NCI-H526 (cell line): ENCODE measurements at places on chromosomes 7 and 10.

DNA sequence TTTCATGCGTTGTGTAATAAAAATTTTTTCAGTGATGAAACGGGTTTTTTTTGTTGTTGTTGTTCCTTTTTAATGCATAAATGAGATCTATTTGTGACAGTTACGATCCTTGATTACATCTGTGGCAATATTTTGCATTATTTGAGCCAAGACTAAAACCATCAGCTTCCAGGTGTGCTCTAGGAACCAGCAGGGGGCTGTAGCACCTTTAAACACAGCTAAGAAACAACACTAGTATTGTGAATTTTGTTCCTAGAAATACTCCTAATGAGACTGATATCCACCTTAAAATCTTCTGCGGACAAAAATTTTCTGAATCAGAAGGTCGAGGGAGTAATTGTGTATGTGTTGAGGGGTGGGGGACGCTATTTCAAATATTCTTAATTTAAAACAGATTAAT, 52.6 kb downstream of the FGFBP3 start:
- peak; percentile 8 for DNase-seq

DNA sequence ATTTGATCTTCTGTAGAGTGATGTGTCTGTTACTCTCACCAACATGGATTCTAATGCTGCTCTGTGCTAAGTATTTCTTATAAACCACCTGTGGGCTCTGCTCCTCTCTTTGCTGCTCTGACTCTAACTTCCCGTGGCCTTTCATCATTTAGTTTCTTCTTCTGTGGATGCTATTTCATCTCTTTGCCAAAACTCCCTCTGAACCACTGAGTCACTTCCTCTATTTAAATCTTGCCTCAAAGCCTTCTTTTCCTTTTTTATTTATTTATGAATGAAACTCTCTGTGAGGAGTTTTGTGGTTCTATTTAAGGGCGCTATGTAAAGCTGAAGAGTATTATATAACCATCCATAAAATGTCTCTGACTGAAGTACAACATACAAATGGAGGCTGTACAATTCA, 538.5 kb downstream of the SUGCT start:
- DNase-seq = no peak

DNA sequence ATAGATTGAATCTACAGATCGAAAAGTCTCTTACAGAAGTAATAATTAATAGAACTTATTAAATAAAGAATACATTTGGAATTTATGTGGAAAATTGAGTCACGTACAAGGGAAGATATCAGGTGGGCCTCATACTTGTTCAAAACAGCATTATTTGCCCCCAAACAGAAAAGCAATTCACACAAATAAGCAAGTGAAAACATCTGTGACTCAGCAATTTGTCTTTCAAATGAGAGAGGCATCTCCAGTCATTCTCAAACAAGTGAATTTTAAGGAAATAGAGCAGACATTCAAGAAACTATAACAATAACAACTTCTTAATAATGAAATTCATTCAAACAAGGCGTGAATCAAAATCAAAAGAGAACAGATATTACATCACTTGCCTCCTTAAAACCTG, 50.1 kb downstream of the SEMA3A start:
- peak; percentile 42 for DNase-seq

DNA sequence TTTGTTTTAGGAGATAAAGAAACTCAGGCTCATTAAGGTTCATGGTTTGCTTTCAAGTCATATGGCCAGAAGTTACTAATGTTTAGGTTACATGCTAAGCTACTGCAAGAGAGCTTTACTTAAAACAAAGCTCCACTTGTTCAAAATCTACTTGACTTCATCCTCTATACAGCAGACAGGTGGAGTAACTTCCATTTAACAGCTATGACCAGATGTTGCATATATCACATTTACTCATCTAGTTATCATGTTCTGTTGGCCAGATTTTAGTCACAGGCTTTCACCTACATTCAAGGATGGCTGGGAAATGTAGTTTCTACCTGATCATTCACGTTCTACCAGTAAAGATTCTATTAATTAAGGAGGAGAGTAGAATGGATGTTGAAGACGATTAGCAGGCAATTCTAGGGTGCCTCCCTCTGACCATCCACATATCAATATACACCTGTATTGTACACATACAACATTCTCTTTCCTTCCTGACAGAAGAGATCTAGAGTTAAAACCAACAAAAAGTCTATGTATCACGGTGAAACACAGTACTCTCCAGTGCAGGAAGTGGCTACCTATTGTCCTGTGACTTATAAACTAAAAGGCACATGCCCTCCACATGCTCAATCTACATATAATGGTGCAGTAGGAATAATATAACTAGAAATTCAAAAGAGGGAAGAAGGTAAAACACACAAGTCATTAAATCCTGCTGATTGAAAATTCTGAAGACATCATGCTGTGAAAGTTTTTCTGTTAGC, 488.0 kb downstream of the MDFIC start:
- DNase-seq = no peak

DNA sequence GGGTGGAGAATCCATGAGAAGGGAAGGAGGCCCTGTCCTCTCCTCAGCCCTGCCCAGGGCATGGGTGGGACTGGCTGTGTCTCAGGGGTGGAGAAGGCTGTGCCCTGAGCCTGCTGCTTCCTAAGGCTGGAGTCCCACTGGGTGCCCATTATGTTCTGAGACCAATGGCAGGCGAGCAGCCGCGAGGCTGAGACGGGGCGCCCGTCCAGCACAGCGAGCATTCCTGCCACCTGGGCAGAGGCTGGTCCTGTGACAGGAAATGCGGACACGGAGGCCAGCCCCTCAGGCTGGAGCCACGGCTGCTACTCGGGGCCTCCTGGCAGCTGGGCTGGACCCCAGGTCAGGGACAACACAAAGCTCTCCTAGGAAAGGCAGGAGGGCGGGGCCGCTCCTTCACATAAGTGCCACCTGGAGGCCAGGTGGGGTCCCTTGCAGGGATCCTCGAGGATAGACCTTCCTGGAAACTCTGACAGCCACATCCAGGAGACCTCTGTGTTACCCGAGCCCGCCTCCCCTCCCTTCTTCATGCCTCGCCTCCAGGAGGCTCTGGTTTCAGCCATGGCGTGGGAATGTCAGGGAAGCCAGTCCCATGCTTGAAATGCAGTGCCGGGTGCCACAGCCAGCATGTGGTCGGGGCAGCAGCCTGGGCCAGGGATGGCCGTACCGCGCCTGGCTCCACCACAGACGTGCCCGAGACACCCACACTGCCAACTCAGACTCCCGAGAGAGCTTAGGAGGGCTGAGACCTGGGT, 173.9 kb downstream of the USP6NL start:
- DNase-seq = no peak
